ENCODE measurements at places on chromosomes 13 and 19. TPM values are rescaled to one million over a fixed set of nuclear protein-coding genes. Genes with fewer than 3 reads are reported as not detected.
A peak's percentile ranks its signal among the peaks of the same experiment; 100 is the strongest.

Gene TNFSF13B
- total RNA-seq: 0.12 TPM

DNA sequence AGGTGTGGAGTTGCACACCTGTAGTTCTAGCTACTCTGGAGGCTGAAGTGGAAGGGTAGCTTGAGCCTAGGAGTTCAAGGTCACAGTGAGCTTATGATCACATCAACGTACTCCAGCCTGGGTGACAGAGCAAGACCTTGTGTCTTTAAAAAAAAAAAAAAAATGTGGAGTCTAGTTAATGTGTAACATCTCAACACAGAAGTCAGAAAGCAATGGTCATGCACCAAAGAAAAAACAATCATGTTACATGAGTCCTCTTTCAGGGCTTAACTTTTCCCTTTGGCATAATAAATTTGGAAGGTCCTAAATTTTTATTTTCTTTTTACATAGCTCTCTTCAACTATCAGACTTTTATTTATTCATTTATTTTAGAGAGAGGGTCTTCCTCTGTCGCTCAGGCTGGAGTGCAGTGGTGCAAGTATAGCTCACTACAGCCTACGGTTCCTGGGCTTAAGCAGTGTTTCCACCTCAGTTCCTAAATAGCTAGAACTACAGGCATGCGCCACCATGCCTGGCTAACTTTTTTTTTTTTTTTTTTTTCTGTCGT is 22.3 kb downstream of the SETDB2 start:
- DNase-seq: peak; percentile 56

Gene SIN3B
- 24.8 TPM for total RNA-seq

Gene PTGER1
- total RNA-seq: 4.5 TPM

DNA sequence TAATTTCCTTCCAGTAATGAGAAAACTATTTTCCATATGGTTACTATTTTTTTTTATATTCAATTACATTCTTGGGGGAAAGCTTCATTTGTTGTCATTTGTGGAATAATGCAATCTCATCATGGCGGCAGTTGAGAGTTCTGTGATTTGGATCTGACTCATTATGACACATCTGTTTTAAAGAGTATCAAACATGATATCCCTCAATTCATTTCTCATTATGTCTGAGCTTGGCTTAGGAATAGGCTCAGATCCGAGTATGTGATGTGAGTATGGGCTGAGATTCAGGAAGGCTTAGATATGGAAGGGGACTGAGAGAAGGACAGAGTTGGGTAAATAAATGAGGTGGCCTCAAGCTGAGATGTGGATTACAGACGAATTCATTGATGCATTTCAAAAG is 64.4 kb downstream of the POSTN start:
- no peak for DNase-seq

DNA sequence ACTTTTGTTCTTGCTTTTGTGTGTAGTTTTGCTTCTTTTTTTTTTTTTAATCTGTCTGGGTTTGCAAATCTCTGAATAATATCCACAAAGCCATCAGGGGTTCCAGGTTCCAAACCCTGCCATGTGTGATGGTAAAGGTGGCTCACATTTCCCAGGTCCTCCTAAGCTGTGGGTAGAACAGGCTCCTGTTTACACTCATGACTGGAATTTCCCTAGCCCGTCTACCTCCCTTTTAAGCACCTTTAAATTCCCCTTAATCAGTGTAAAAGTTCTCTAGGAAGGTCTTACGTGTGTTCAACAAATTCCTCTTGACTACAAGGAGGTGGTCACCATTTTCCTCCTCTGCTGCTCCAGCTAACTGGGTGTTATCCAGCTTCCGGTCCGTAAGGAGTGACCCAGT is 62.8 kb downstream of the EFNB2 start:
- no peak for DNase-seq

GRCh38 chr13:37014609-37015008 is 14.0 kb downstream of the EXOSC8 start:
- no peak for DNase-seq

- no peak for DNase-seq
Measured at GRCh38 chr19:19110410-19111135, 27.7 kb downstream of the TMEM161A start.

Gene MCEMP1
- not detected for total RNA-seq
